IMR-90 (cell line): ENCODE measurements at places on chromosomes 6 and 20. TPM values are rescaled to one million over a fixed set of nuclear protein-coding genes. Genes with fewer than 3 reads are reported as not detected.
A peak's percentile ranks its signal among the peaks of the same experiment; 100 is the strongest.

DNA sequence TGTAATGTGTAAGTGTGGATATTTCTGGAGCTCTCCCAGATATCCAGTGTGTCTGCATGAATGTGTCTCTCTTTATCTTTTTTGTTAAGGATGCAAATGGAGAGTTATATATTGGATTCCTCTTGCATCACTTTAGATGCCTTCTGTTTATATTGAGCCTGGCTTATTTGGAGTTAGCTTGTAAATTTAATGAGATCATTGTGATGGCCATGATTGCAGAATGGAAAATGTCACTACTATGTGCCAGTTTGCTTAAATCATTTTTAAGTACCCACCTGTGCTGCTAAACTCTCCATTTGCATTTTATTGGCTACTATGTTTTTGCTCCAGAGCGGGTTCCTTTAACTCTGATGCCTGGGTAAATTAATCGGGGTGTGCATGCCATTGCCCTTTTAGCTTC, 334.8 kb downstream of the UTRN start:
- no peaks in the 10 kb centered on the region for H3K4me1 ChIP-seq
- no peaks in the 10 kb centered on the region for H3K27me3 ChIP-seq
- H3K4me3 ChIP-seq = no peak overlapping the region
- H3K27ac ChIP-seq = no peak overlapping the region
- peak; percentile 8 for DNase-seq

GRCh38 chr6:30399390-30400058, 54.6 kb downstream of the RPP21 start:
- DNase-seq = peak; percentile 25
- H3K4me1 ChIP-seq = no peaks in the 10 kb centered on the region
- H3K27ac ChIP-seq = no peak overlapping the region

- no peak overlapping the region for H3K27ac ChIP-seq
- H3K4me3 ChIP-seq = no peak overlapping the region
- peaks cover 25% of the 10 kb centered on the region for H3K27me3 ChIP-seq
- no peaks in the 10 kb centered on the region for H3K36me3 ChIP-seq
These were observed 66.3 kb downstream of the YTHDF1 start for GRCh38 chr20:63149531-63150192.

Gene HS3ST5
- total RNA-seq = not detected in 2 replicates

Gene SNAI1
- total RNA-seq = 0.54 and 0.83 TPM in 2 replicates

Gene POU5F1
- total RNA-seq = not detected in 2 replicates
